Suprapubic skin (tissue), 4 donors: ENCODE measurements at places on chromosomes 2 and 18.

GRCh38 chr2:21161832-21162614 is 38.3 kb downstream of the TDRD15 start:
- DNase-seq: no peak

GRCh38 chr2:174510583-174511189 is 23.9 kb upstream of the GPR155 start:
- no peak for DNase-seq

- no peak for DNase-seq
These were observed 17.9 kb upstream of the SFXN5 start for GRCh38 chr2:73089270-73090030.

DNA sequence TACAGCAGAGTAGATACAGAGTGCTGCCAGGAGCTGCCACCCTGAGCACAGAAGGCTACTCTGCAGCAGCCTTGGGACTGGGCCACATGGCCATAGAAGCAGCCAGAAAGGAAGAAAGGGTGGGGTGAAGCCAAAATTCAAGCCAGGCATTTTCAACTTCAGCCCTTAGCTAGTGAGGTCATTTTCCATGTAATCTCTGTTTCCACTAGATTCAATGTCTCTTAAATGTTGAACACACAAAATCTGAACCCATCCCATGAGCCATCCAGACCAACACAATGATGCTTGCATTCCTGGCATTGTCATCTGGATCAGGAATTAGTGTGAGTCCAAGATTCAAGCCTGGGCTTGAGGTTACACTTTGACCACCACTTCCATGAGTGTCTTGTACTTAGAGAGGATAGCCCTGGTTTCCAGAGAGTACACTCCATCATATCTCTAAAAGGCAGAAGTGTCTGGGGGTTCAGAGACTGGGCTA is 243.6 kb downstream of the OSR1 start:
- DNase-seq: no peak

- DNase-seq: no peak
These were observed 308.6 kb downstream of the TGIF1 start for GRCh38 chr18:3758531-3758930.
